ENCODE measurements at places on chromosomes 5 and 9.

DNA sequence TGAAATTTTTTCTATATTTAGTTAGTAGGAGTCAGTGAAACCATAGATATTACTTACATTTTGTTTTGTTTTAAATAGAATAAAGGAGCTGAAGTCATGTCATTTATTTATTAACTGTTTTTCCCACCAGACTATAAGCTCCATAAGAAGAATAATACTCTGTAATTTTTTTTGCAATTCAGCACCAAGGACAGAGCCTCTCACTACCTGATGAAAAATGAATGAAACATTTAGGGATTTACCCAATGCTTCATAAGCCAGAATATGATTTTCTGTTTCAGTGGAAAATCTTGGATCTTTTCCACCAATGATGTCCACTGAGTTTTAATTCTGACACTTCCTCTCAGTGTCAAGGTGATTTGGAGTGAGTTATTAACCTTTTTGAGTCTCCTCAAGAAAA, 624.9 kb upstream of the GRAMD2B start:
- peak; percentile 60 for DNase-seq

GRCh38 chr5:158658446-158659230, 441.1 kb downstream of the EBF1 start:
- peak; percentile 71 for DNase-seq

GRCh38 chr9:128595471-128595870, 43.1 kb downstream of the SPTAN1 start:
- DNase-seq: no peak

DNA sequence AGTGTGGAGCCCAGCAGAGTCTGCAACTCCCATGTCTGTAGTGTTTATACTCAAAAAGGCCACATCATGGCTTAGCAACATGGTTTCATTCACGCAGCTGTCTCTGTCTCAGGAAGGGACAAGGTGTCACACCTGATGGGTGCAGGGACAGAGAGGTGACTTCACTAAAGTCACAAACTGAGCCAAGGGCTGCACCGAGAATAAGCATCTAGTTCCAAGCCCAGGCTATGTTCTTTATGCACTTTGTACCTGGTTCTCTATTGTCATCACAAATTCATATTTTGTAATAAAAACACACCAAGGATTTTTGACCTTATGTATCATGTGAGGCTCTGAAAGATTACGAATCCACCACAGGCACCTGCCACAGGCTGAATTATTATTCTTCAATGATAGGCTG, 64.9 kb upstream of the STK32A start:
- no peak for DNase-seq

GRCh38 chr5:87877495-87877894, 391.1 kb downstream of the TMEM161B start:
- DNase-seq: no peak

- no peak for DNase-seq
Measured at GRCh38 chr5:7852542-7852941, 1.6 kb upstream of the CFAP90 start.

GRCh38 chr5:150343994-150344631, 13.4 kb upstream of the TCOF1 start:
- DNase-seq: no peak

DNA sequence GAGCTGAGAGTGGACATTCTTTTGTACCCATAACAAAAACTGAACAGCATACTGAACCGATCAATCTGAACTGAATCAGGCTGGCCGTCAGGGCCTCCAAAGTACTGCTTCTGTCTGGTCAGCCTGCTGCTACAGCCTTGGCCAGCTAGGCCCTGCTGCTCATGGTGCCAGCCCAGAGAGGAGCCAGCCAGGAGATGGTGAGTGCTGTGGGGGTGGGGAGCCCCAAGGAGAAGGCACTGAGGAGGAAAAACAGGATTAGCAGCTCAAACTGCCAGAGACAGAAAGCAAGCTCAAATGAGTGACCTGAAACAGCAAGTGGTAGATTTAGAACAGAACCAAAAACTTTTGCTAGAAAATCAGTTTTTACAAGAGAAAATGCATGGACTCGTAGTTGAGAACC, 23.9 kb downstream of the SRP19 start:
- DNase-seq: no peak

GRCh38 chr5:116411101-116411571, 163.5 kb downstream of the SEMA6A start:
- no peak for DNase-seq

GRCh38 chr5:160097991-160098390, 21.3 kb downstream of the PWWP2A start:
- DNase-seq: no peak
